Thoracic aorta endothelial cell (primary cell): ENCODE measurements at places on chromosomes 2 and 18. TPM values are rescaled to one million over a fixed set of nuclear protein-coding genes. Genes with fewer than 3 reads are reported as not detected.

Gene DHRS9
- 0.29 and 1.3 TPM in 2 replicates for total RNA-seq

Gene VWA3B
- total RNA-seq, result 0.07 TPM in 1 of 2 replicates, not detected in the other

Gene SCTR
- total RNA-seq, result not detected in 2 replicates

Gene VRK2
- 72.8 and 74.1 TPM in 2 replicates for total RNA-seq

Gene EPB41L3
- 129 and 167 TPM in 2 replicates for total RNA-seq
